SHP77 (cell line): ENCODE measurements at places on chromosomes 1 and 21.

DNA sequence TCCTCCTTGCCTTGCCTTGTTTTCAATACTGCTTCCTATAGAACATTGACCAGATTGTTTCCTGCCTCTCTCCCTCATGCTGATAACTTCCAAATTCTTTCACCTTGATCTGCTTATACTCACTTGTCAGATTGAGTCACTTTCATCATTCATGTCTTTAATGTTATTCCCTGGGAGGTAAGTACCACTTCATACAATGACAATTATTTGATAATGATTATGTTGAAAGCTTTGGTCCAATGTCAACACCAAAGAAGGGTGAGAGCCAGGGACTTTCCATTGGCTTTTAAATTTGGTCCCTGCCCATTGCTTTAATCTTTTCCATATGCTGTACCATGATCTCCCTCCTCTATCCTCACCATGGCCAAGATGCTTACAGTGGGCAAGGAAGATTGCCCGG lies 137.4 kb downstream of the SYT2 start:
- DNase-seq, result no peak

DNA sequence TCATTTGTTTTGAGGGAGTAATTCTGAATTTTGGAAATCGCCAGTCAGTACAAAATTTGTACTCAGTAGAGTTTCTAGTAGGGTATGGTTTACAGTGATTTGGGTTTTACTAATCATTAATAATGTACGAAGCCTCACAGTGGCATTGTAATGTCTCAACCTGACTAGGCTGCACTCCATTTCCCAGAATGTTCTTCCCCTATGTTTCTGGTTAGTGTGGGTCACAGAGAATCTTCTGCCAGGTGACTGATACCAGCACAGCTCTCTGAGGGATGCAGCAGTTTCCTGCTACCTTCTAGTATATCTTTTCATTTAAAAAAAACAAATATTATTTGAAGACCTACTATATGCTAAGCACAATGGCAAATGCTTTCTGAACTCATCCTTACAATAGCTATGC lies 112.9 kb downstream of the PTPN14 start:
- DNase-seq, result no peak

DNA sequence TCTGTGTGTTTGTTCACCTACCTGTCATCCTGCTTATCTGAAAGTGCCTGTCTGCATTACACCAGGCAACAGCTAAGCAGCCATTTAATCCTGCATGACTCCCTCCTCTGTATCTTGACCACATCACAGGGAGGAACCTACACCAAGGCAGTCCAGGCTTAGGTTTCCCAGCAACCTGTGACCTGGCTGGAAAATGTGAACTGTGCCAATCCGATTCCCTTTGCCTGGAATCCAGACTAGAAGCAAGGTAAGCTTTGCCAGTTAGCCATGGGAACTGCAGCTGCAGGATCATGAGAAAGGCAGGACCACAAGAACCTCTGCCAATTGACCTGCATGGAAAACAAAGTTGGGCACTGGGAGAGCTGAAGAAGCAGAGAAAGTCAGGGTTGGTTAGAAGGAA lies 6.3 kb upstream of the ATP1B1 start:
- DNase-seq, result no peak

GRCh38 chr1:64663668-64664067 lies 81.2 kb upstream of the RAVER2 start:
- peak; percentile 30 for DNase-seq

DNA sequence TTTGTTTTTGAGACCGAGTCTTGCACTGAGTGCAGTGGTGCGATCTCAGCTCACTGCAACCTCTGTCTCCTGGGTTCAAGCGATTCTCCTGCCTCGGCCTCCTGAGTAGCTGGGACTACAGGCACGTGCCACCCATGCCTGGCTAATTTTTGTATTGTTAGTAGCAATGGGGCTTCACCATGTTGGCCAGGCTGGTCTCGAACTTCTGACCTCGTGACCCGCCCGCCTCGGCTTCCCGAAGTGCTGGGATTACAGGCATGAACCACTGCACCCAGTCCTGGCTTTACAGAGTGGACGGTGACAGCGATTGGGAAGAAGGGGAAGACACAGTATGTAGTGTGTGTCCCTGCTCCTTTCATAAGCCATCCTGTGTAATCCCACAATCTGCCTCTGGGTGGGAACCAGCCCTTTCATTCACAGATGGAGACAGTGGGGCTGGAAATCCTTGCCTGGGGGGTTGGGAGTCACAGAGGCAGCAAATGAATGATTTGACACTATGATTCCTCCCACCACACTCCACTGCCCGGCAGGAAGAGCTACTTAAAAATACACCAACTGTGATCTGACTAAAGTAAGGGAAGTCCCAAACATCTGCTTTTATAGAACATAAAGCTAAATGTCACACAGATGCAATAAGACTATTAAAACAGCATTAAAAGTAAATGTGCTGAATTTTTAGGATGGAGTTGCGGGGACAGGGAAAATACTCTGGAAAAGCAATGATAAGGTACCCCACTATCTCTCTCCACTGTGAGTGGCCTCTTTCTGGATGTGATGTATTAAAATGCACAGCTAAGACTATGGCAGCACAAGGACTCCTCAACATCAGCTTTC lies 4.5 kb downstream of the PARP1 start:
- no peak for DNase-seq

DNA sequence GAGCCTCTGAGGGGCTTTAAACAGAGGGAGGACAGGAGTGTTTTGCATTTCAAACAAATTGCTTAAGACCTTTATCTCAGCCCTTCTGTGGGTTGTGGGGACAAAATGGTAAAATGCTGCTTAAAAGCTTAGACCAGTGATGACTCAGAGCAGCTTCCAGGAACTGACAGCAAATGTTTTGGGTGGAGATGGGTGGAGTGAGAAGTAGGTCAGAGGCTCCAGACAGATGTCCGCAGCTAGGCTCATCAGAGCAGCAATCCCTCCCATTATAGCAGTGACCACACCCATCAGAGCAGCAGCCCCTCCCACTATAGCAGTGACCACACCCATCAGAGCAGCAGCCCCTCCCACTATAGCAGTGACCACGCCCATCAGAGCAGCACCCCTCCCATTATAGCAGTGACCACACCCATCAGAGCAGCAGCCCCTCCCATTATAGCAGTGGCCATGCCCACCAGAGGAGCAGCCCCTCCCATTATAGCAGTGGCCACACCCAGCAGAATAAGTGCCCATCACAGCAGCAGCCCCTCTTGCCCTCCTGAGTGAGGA lies 532.2 kb downstream of the MATN1 start:
- peak; percentile 63 for DNase-seq

DNA sequence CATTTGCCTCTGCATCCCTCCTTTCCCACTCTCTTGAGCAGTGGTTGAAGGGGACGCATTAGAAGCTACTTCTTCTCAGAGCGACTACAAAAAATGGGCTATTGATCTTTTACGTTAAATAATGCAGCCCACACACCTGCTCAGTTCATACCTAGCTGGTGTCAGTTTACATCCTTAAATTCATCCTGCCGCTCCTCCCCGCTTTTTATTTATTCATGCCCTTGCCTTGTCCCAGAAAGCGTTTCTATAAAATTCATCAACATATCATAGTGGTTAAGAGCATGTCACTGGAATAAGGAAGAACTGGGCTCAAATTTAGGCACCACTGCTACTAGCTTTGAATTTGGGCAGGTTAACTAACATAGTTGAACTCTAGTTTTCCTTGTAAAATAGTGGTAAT lies 66.0 kb upstream of the TINAGL1 start:
- no peak for DNase-seq

DNA sequence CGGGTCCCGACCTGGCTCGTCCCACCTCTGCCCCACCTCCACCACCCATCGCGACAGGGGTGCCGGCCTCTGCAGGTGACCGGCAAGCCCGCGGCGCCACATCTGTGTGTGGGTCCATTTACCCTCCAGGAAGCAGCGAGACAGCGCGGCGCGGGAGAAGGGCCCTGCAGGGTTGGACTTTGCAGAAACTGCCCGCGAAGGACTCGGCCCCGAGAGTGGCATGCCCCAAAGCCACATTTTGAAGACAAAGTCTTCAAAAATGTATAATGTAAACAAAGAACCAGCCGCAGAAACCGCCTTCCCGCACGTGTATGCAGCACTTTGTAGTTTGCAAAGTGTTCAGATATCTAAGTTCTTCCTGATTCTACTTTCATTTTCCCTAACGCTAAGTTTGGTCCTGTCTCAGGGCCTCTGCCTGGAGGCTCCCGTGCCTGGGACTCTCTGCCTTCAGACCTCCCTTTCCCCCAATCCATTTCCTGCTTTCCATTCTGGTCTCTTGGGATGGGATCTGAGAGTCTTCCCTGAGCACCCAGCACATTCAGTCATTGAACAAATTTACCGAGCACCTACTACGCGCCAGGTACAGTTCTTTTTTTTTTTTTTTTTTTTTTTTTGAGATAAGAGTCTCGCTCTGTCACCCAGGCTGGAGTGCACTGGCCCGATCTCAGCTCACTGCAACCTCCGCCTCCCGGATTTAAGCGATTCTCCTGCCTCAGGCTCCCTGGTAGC lies 524 bp upstream of the TMCO4 start:
- no peak for DNase-seq

DNA sequence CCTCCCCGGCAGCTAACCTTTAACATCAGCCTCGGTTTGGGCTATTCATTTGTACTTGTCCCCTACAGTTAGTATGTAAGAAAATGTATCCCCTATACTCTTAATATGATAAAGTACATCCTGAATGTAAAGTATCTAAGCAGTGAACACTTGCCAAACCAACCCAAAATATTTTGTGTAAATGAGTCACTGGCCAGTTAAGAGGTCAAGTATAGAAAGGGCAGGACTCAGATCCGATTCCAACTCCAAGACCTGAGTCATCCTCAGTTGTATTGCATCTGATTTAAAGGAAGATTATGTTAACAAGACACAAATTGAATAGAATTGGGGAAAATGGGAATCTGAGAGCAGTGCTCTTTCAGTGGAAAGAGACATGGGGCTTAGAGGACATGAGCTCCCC lies 84.4 kb downstream of the CD58 start:
- no peak for DNase-seq
